ENCODE measurements at places on chromosomes 4 and X. TPM values are rescaled to one million over a fixed set of nuclear protein-coding genes. Genes with fewer than 3 reads are reported as not detected.

Gene REELD1
- not detected for total RNA-seq

Gene PFKFB1
- not detected for total RNA-seq

Gene PNCK
- not detected for total RNA-seq

Gene NR3C2
- total RNA-seq = 1.5 TPM

Gene PCSK1N
- total RNA-seq = 12.4 TPM

Gene CLTRN
- 3.3 TPM for total RNA-seq

Gene NHSL2
- 1.0 TPM for total RNA-seq

Gene TMEM31
- total RNA-seq = not detected

Gene PRDM8
- 3.7 TPM for total RNA-seq

Gene GLRA2
- not detected for total RNA-seq

Gene ASB9
- 9.6 TPM for total RNA-seq

Gene NEUROG2
- total RNA-seq = not detected

Gene AR
- not detected for total RNA-seq

Gene FAM241A
- 1.4 TPM for total RNA-seq

All from epithelial cell of proximal tubule (primary cell).